ENCODE measurements at places on chromosomes 6 and 20.

DNA sequence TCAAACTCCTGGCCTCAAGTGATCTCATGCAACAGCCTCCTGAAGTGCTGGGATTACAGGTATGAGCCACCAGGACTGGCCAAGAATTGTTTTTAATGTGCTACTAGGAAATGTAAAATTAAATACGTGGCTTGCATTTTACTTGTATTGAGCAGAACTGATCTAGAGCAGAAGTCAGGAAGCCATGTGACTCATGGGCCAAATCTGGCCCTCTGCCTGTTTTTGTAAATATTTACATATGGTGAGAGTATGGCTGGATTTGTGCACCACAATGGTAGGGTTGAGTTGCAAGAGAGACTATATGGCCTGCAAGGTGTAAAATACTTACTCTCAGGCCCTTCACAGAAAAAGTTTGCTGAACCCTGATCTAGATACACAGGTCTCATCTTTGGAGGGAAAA, 75.8 kb downstream of the LAMP5 start:
- DNase-seq = no peak

- no peak for DNase-seq
Measured at GRCh38 chr20:10089871-10090587, 55.2 kb downstream of the ANKEF1 start.

DNA sequence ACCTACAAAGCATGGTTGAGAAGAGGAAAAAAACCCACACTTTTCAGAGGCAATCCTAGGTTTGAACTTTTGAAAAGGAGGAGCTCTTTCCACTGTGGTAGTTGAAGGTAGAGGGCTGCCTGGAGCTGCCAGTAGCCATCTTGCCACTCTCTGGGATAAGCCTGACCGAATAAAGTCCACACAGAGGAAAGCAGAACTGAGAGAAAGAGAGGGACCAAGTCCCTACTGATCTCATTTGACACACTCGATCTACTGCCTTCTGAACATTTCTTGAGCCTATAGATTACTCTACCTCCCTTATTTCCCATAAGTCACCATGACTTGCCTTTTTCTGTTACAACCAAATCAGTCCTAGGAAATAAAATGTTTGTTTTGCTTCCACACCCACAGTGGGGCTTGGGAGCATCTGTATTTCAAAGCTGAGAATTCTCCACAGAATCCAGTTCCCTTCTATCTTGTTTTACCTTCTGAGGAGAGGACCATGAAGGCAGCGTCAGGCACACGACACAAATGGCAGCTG, 147.0 kb upstream of the PTPRK start:
- no peak for DNase-seq

DNA sequence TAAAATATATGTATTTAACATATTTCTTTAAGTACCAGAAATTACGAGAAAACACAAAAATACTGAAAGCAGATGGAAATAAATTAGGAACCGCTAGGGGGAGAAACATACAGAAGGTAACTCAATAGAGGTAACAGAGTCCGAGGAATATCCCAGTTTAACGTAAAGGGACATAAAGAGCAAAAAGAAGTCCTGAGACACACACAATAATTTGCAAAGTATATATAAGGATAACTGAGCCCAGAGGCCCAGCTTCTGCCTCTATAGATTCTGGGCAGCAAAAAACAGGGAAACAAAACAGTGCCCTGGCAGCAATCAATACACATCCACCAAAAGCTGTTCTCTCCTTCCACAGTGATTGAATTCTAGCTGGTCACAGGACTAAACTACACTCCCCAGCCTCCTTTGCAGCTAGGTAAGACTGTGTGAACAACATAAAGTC, 15.1 kb downstream of the TBC1D32 start:
- no peak for DNase-seq

DNA sequence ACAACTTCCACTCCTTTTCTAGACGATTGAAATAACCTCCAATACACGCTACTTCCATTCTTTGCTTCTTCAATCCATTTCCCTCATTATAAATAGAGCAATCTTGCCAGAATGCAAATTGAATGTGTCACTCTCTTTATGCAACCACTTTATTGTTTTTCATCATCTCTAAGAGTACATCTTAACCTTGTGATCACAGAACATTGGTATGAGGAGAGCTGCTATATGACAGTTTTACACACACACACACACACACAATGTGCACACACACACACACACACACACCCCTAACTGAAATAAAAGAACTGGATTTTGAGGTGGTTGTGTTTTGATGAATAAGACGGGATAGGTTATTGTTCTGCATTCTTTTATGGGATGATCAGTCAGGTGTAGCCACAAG, 187.0 kb downstream of the HDGFL1 start:
- DNase-seq = no peak

GRCh38 chr6:150410399-150410798, 41.6 kb downstream of the IYD start:
- no peak for DNase-seq

DNA sequence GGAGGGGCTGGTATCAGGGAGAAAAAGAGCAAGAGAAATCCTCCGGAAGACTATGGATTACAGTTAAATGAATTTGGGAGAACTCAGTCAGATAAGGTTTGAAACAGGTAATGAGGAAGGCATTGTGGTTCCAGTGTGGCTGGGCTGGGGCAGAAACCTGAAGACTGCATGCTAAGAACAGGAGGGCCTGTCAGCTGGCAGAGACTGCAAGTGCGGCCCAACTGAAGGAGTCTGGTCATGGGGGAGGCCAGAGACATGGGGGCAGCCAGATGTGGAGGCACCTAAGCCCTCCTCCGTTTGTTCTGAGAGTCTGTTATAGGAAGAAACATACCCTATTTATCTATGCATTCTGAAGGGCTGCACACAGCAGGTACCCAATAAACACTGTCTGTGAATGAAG, 16.6 kb downstream of the TFB1M start:
- no peak for DNase-seq

DNA sequence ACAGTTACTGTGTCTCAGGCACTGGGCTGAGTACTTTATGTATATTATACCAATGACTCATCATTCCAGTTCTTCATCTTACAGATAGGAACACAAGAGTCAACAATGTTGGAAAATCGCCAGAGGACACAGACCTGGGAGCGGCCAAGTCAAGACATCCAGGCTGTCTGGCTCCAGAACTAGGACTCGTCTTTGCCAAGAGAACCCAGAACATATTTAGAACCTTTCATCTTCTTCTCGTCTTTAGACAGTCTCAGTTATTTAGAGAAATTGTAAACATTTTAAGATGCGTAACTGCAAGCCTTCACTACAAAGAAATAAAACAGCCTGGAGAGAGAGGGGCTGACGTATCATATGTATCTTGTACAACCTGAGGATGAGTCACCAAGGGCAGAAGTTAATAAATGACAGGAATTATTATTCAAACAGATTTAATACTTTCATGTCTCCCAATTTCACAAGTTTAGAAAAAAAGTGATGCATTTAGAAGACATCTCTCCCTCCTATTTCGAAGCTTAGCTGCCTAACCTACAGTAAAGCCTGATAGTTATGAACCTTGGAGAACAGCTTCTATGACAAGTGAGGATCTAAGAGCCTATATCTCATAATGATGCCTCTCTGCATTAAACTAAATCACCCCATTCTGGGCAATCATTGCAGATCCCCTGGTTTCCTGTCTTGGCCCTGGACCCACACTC, 43.4 kb downstream of the SLC22A3 start:
- no peak for DNase-seq

DNA sequence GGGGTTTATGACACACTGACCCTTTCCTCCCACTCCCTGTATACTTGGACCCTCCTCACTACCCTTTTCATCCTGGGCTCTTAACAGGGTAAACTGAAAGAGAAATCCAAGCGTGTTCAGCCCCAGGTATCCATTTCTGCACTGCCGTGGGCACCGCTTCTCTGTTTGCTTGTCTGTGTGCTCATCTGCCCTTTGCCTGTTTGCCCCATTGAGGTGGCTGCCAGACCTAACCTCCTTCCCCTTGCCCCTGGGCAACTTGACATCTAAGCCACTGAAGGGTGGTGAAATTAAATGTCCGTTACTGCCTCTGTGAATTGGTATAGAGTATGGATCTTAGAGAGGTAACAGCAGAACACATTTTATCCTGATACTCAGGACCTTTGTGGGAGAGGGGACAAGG, 38.7 kb downstream of the ACSS2 start:
- DNase-seq = no peak

- no peak for DNase-seq
Measured at GRCh38 chr6:158009114-158009891, 27.6 kb downstream of the SYNJ2 start.

DNA sequence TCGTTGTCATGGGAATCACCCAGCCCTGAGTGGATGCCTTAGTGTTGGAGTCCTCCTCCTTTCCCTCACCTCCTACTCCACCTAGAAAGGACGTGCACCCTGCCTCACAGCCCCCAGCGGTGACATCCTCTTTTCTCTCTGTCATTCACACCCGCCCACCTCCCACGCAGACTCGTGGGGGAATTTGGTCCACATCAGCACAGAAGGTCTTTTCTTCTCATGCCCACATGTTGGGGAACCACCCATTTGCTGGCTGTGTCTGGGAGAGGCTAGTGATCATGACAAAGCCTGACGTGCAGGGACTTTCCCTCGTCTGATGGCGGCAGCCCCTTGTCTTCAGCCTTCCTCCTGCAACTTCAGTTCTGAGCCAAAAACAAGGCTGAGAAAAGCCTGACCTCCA, 96.0 kb upstream of the CNKSR3 start:
- peak; percentile 73 for DNase-seq

DNA sequence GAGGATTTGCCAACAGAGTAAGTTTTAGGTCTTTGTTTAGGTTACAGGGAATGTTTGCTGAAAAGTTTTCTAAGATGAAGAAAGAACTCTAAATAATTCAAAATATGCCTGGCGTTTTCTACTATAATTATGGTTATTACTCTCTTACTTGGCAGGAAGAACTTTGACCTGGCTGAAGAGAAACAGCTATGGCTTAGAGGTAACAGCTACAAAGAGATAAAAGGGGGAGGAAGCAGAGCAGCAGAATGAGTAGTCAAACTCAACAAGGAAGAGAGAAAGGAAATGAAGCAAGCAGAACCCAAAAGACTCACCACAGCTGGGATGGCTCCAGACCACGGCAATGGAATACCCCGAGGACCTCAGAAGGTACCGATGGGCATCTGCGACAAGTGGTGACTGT, 95.6 kb downstream of the KIF16B start:
- DNase-seq = no peak

- DNase-seq = no peak
Measured at GRCh38 chr20:4225745-4226144, 210.4 kb upstream of the RNF24 start.

- no peak for DNase-seq
Measured at GRCh38 chr6:68653074-68653705, 18.1 kb downstream of the ADGRB3 start.

DNA sequence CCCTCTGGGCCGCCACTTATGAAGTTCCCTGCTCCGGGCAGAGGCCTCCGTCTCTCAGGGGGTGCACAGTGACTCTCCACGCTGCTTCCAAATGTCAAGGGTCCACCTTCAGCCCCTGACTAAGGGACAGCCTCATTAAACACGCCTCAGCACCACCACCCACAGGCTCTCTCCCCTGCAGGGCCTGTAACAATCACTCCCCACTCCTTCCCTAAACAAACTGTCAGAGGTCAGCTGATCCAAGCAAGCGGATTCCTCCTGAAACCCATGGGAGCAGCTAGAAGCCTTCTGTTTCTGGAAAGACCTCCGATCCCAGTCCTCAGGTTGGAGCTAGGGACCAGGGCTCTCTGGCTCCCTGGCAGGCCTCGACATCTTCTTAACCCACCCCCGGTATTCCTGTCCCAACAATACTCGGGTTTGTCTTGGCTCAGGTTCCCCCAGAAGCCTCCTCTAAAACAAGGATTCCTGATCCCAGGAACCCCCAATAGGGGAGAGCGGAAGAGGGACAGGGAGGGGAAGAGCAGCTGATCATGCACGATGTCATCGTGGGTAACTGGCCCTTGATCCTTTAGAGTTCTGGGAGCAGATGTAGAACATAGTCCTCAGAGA, 181.0 kb downstream of the ZNF217 start:
- DNase-seq = no peak

DNA sequence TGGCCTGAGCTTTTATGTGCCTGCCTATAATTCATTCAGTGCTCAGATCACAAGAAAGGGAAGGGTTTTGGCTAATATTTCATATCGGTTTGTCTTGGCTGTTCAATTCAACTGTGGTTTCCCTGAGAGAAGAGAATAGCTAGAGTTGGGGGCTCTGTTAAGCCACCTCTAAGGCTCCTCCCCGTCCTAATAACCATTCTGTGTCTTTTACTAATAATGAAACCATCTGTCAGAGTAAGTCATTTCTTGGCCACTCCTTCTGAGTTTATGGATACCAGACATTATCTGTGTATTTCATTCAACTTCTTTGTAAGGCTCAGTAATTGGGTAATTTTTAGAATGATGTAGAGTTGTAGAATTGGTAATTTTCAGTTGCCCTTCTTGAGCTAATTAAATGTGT, 5.2 kb downstream of the STX11 start:
- DNase-seq = no peak

DNA sequence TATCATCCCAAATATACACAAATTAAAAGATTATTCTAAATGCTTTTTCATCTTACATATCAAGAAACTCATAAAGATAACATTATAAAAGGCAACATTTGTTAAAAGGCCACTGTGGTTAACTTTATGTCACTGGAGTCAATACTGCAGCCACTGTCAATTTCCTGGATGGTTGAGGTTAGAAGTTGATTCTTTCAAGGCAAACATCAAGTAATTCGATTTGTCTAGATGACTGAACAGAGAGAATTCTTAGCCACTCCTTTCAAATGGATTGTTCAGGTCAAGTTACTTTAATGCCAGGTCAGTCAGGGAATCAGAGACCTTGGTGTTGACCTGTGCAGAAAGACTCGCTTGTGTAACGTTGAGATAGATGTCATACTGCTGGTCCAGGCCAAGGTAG, 44.4 kb upstream of the SIM1 start:
- no peak for DNase-seq

DNA sequence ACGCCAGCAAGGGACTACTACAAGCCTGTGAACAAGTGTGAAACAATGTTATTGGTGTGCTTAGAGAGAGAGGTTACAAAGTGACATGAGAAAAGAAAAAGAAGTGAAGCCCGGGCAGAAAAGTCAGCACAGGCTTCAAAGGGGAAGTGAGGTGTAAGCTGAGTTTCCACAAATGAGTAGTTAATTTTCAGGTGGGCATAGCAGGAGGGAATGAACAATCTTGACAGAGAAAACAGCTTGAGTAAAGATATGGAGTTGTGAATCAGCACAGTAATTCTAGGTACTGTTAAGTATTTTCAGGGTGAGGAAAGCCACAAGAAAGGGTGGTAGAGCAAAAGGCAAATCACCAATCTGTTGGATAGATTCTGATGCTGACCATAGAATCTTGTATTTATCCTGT, 4.3 kb downstream of the KCNQ5 start:
- no peak for DNase-seq

Data from activated T-helper 1 cell treated with anti-CD3 and anti-CD28 coated beads, Interleukin-2, amount 50 U/mL, for 16 hours (primary cell).